ENCODE measurements at places on chromosomes 6 and 20. TPM values are rescaled to one million over a fixed set of nuclear protein-coding genes. Genes with fewer than 3 reads are reported as not detected.

- no peak overlapping the region for H3K27ac ChIP-seq
- no peaks in the 10 kb centered on the region for H3K36me3 ChIP-seq
- H3K4me3 ChIP-seq = no peak overlapping the region
- peaks cover 22% of the 10 kb centered on the region for H3K4me1 ChIP-seq
Measured at GRCh38 chr6:108835218-108835850, 12.9 kb upstream of the ARMC2 start.

The OPRM1 gene
- total RNA-seq = not detected

GRCh38 chr6:40988634-40989033, 50.4 kb downstream of the UNC5CL start:
- no peak overlapping the region for H3K4me3 ChIP-seq
- peaks cover 15% of the 10 kb centered on the region for H3K27me3 ChIP-seq
- H3K27ac ChIP-seq = no peak overlapping the region
- DNase-seq = no peak
- H3K4me1 ChIP-seq = no peaks in the 10 kb centered on the region

DNA sequence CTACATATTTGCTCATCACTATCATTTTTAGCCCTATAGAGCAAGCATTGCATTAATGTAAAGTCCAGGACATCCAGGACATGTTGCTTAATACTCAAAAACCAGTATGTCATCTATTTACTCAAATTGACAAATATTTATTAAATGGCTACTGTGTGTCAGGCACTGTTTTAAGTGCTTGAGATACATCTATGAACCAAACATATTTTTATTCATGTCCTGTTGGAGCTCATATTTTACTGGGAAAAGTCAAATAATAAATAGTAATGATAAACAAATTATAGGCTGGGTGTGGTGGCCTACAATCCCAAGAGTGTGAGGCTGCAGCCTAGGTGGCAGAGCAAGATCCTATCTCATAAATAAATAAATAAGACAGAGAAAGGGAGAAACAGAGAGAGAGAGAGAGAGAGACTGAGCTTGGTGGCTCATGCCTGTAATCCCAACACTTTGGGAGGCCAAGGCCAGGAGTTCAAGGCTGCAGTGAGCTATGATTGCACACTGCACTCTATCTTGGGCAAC, 227.9 kb downstream of the GJA1 start:
- H3K4me3 ChIP-seq = no peak overlapping the region
- no peak overlapping the region for H3K27ac ChIP-seq
- no peak for DNase-seq
- no peaks in the 10 kb centered on the region for H3K27me3 ChIP-seq
- no peaks in the 10 kb centered on the region for H3K4me1 ChIP-seq

The C6orf58 gene
- total RNA-seq = 0.18 TPM

- H3K36me3 ChIP-seq = no peaks in the 10 kb centered on the region
- no peak overlapping the region for H3K27ac ChIP-seq
- H3K4me3 ChIP-seq = no peak overlapping the region
- peaks cover 16% of the 10 kb centered on the region for H3K4me1 ChIP-seq
- H3K27me3 ChIP-seq = no peaks in the 10 kb centered on the region
Measured at GRCh38 chr6:43495409-43495941, 14.7 kb downstream of the LRRC73 start.

DNA sequence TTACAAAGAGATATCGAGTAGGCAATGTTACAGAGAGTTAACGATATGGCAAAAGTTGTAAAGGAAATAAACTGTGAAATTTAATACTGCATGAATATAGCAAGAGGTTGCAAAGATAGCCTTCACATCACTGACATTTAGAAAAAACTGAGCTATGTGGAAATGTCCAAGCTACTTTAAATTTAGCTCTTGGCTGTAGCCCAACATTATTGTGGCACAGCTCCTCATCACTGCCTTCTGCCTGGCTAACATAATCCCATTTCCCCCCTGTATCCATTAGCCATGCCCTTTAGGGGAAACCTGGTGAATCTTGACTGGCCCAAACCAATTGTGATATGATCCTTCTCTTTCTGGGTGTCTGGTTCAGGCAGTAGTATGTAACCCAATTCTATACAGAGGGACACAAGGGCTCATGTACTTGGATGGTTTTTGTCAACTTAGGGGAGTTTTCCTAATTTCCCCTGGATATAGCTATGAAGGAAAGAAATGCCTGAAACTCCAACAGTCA, 115.4 kb downstream of the PFDN4 start:
- peaks cover 43% of the 10 kb centered on the region for H3K4me1 ChIP-seq
- H3K27me3 ChIP-seq = peaks cover 15% of the 10 kb centered on the region
- H3K4me3 ChIP-seq = no peak overlapping the region
- H3K27ac ChIP-seq = peak overlapping the region; percentile 73

DNA sequence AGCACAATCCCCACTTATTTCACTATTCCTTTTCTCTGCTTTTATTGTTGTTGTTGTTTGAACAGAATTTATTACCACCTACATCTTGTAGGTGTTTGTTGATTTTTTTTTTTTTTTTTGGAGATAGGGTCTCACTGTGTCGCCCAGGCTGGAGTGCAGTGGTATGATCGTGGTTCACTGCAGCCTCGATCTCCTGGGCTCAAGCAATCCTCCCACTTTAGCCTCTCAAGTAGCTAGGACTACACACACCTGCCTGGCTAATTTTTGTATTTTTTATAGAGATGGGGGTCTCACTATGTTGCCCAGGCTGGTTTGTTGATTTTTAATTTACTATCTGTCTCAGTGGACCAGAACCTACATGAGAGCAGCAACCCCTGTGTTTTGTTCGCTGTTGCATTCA, 3.6 kb downstream of the ZSCAN12 start:
- H3K36me3 ChIP-seq = peaks cover 64% of the 10 kb centered on the region
- no peak for DNase-seq
- peaks cover 41% of the 10 kb centered on the region for H3K4me1 ChIP-seq
- no peak overlapping the region for H3K4me3 ChIP-seq
- H3K27ac ChIP-seq = no peak overlapping the region
- no peaks in the 10 kb centered on the region for H3K27me3 ChIP-seq

The SLC35F1 gene
- 0.08 TPM for total RNA-seq

All from activated naive CD8-positive, alpha-beta T cell treated with anti-CD3 and anti-CD28 coated beads for 36 hours (primary cell).